Left lung (tissue), 14 donors: ENCODE measurements at places on chromosomes 4 and X. TPM values are rescaled to one million over a fixed set of nuclear protein-coding genes. Genes with fewer than 3 reads are reported as not detected.

- no peak for DNase-seq
Observed at GRCh38 chr4:48380583-48381167, 39.3 kb downstream of the SLAIN2 start.

- DNase-seq, result no peak
Observed at GRCh38 chr4:3657902-3658529, 108.2 kb upstream of the ADRA2C start.

DNA sequence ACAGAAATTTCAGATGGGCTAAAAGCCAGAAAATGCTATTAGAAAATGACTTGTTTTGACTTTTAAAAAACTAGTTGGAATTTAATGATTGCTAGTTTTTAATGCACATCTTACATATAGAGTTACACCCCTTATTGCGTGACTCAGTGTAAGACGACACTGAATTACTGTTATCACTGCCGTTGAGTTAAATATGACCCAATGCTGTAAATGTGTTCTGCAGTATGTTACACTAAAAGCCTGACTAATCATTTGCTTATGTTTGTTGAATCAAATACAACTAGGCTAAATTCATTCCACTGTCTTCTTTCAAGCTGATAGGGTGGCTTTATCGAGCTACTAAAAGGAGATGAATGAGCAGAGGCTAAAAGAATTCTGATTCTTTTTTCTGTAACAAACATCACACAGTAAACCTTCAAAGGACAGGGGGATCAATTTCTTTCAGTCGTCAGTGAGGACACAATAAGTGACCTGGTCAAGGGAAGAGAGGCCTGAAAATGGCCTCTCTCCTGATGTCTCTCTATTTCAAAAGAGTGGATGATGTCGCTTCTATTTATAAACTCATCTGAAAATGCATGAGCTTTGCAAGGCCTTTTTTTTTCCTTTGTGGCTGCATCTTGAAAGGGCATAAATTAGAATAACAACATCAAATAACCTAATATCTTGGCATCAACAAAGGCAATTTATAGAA, 142.2 kb upstream of the KCNIP4 start:
- DNase-seq, result no peak

DNA sequence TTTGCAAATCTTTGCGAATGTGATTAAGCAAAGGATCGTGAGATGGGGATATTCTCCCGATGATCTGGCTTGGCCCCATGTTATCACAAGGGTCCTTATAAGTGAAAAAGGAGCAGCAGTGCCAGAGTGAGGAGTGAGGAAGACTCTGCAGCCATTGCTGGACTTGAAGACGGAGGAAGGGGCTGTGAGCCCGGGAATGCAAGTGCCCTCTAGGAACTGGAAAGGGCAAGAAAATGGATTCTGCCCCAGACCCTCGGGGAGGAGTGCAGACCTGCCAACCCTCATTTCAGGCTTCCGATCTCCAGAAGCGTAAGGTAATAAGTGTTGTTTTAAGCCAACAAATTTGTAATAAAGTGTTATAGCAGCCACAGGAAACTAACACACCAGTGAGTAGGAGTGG, 76.3 kb downstream of the EVC start:
- no peak for DNase-seq

DNA sequence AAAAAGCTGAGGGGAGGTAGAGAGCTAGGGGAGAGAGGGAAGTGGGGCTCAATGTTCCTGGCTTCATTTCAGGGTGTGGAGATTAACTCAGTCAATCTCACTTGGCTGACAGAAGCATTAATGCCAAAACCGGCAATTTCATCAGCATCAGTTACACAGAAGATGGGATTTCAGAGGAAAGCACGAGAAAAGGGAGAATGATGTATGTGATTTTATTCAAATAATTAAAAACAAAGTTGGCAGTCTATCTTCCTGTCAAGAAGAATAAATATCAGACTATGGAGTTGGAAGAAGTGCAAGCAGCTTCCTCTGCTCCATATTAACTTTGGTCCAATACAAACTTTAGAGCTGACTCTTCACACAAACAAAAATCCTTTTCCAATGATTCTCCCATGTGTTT, 29.6 kb upstream of the HCCS start:
- no peak for DNase-seq

The EDNRA gene
- 124 TPM for polyA plus RNA-seq

The PAGE2 gene
- not detected for polyA plus RNA-seq
